ENCODE measurements at places on chromosomes 7 and 10. TPM values are rescaled to one million over a fixed set of nuclear protein-coding genes. Genes with fewer than 3 reads are reported as not detected.
A peak's percentile ranks its signal among the peaks of the same experiment; 100 is the strongest.

- no peak for DNase-seq
Measured at GRCh38 chr10:99906470-99906869, 103.3 kb downstream of the DNMBP start.

- DNase-seq, result no peak
Measured at GRCh38 chr10:101090597-101090996, 28.8 kb downstream of the KAZALD1 start.

DNA sequence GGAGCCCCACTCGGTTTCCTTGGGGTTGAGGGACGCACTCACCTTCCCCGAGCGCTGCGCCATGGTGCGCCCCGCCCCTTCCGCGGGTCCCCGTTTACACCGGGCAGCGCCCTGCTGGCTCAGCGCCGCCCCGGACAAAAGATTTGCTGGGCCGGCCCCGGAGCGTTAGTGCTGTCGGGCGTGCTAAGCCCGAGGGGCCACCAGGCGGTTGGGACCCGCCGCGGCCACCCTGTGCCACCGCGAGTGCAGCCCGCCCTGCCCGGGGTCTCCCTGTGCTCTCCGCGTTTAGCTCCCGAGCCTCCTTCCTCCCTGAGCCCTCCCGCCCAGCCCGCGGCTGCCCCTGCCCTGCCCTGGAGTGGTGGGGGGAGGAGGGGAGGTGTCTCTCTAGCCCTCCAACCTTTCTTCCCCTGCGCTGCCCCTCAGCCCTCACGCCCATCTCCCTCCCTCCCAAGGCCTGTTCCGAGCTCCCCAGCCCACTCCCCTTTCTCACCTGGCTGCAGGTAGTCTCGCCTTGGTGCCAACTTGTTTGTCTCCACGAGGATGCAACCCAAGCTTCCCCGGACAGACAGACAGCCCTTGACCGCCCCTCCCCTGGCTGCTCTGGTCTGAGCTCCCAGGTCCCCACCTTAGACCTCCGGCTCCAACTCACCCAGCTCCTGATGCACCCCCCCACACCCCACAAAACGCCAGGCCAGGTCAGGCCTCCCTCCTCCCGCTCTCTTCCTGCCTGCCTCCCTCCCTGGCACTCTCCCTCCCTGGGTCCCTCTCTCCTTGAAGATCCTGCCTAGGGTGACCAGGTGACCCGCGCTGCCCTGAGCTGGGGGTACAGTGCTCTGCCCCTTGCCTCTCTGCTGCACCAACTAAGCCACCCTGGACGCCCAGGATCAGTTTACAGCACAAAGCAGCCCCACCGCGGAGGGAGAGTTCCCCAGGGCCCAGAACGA lies at the start of gene CRYGN:
CRYGN (minus strand) TSS at position 287 of the 944 bp plus-strand sequence; CDS start at position 63, 224 bp downstream.
- DNase-seq, result no peak

DNA sequence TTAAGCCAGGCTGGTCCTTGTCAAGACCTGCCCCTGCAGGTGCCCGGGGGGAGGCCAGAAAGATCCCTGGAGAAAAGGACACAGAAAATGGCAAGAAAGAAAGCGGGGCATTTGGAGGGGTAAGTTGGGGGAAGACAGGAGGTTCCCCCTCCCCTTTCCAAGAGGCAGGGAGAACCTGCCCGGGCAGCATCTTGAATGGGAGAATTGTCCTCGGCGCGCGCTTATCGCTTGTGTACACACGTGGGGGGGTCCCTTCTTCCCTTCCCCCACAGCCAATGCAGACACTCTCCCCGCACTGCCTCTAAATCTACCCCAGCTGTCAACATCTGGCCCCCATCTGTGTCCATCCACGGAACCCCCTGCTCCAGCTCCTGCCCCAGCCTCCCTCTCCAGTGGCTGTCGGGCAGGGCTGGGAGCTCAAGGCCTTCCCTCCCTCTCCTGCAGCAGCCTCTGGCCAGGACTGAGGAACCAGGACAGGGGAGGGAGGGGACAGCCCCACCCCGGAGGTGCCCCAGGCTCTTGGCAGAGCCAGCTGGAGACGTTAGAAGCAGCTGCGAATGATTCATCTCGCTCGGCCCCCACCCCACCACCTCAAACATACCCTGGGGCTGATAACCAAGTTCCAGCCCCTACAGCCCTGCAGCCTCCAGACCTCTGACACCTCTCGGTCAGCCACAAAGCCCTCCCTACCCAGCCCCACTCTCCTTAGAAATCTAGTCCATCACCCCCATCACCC lies 25.3 kb downstream of the EPHB4 start:
- peak; percentile 50 for DNase-seq

DNA sequence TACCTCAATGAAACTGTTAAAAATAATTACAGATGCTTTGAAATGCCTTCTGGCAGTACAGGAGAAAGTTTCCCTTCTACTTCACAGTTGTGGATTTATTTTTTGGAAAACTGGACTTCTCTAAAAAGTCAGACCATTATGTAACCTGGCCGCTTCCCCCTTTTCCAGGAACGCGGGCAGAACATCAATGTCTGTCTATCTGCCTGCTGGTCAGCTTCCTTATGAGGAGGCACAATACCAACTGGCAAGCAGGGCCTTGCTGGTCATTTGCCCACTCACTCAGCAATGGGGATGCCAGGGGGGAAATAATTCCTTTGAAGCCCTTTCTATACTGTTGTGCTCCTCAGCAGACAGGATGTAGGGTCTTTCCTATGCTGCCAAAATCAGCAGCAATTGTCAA lies 22.5 kb upstream of the ADRB1 start:
- no peak for DNase-seq

GRCh38 chr10:20004087-20004523 lies 187.9 kb downstream of the PLXDC2 start:
- no peak for DNase-seq

GRCh38 chr10:91552274-91553095 lies 80.4 kb downstream of the PPP1R3C start:
- no peak for DNase-seq

GRCh38 chr10:78542141-78542489 lies 508.5 kb downstream of the RPS24 start:
- no peak for DNase-seq

- no peak for DNase-seq
Measured at GRCh38 chr7:157297185-157297584, 39.6 kb upstream of the DNAJB6 start.

DNA sequence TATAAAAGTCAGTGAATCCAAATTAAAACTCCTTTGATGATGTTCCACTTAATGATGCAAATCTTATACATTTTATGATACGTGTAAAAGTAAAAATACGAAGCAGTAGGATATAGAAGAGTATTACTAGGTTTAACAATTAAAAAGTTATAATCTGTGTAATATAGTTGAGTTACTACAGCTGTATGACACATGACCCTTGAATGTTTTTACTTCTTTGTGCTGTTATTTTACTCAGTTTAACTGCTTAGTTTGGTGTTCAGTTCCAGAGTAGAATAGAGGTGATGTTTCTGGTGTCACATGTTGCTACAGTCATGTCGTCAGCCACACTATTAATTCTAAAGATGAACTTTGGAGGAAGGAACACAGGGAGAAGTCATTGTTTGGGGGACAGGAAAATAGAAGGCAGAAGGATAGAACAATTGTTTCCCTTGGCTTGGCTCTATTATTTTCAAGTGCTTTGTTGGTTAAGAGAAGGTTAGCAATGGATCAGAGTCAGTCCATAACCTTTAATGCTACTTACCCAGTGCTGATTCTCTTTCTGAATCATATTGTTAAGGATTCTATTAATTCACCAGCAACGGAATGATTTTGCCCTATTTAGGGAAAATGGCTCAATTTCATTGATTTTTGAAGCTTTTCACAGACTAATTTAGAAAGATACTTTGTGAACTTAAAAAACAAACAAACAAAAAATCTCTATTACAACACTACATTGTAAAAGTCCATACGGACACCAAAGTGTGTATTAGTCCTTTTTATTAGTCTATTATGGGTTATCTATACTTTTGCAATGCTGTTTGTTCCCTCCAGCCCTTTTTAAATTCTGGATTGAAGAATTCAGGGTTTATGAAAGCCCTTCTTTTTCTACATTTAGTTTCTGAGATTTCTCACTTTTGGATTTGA lies 73.4 kb downstream of the CPED1 start:
- DNase-seq, result no peak

GPR22 gene
- total RNA-seq, result 0.20 TPM

TMEM176A gene
- total RNA-seq, result 8.8 TPM

ZFAND4 gene
- total RNA-seq, result 12.3 TPM

RNF133 gene
- total RNA-seq, result 0.39 TPM

ADGRA1 gene
- 0.10 TPM for total RNA-seq
